Ovary (tissue), 10 donors: ENCODE measurements at places on chromosomes 7 and 10.

DNA sequence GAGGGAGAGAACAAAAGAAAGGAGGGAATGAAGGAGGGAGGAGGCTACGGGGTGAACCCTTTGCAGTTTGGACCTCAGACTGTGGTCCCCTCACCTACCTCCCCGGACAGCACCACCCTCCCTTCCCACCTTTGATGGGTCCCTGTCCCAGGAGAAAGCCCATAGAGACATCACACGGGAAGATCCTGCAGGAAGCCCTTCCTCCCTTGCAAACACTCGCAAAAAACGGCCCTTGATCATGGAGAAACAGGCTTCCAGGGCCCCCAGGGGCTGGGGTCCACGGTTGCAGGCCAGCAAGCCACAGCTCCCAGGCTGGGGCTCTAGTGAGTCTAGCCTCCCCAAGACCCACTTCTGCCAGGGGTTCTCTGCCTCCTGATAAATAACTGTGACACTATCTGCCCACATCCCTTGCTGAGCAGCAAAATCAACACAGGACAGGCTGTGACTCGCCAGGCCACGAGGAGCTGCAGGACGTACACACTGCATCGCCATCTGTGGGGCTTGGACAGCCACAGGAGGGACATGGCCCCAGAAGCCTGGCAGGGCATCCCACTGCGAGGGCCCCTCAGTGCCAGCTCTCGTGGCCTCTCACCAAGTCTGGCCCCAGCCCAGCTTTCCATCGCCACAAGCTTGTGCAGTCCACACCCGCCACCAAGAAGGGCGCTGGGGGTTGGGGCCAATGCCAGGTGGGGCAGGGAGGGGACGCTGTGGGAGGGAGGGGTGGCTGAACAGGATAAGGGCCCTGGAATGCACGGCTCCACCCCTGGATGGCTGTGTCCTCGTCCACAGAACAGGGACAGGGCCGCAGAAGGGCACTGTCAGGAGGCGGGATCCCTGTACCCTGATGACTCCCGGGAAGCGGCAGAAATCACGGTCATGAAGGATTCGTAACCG is 34.2 kb downstream of the PDGFA start:
- no peak for DNase-seq

GRCh38 chr10:44369296-44369695 is 15.6 kb downstream of the CXCL12 start:
- no peak for DNase-seq

- no peak for DNase-seq
Measured at GRCh38 chr7:69020536-69020935, 577.7 kb upstream of the AUTS2 start.

DNA sequence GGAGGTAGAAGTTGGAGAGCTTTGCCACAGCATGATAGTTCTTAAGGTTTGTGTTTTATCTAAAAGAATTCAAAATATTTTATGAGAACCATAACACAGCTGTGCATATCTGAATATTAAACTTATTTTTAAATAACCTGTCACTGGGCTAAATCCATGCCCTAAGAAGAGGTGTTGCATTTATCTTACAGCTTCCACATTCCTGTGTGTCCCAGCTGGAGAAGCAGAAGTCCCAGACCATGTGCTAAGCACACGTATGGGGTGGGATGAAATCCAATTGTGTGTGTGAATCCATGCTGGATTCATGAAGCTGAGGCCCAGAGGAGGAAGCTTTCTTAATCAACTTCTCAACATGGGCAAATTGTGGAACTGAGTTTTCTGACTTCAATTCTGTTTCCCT is 121.5 kb downstream of the PKD1L1 start:
- no peak for DNase-seq

GRCh38 chr7:80241671-80242070 is 107.0 kb downstream of the GNAI1 start:
- DNase-seq: no peak

DNA sequence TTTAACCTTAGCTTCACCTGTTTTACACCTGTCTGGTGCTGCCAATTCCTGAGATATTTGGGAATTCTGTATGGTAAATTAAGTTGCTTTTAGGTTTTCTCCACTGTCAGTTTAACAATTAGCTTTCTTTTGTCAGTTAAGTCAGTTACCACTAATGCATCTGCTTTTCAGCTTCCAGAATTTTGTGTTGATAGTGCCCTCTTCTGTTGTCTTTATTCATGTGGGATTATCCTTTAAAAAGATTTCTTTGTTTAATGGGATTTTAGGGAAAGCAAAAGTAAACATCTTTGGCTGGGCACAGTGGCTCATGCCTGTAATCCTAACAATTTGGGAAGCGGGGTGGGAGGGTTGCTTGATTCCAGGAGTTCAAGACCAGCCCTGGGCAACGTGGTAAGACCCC is 8.1 kb downstream of the TFAM start:
- no peak for DNase-seq

GRCh38 chr10:130638991-130639390 is 502.8 kb downstream of the GLRX3 start:
- no peak for DNase-seq

DNA sequence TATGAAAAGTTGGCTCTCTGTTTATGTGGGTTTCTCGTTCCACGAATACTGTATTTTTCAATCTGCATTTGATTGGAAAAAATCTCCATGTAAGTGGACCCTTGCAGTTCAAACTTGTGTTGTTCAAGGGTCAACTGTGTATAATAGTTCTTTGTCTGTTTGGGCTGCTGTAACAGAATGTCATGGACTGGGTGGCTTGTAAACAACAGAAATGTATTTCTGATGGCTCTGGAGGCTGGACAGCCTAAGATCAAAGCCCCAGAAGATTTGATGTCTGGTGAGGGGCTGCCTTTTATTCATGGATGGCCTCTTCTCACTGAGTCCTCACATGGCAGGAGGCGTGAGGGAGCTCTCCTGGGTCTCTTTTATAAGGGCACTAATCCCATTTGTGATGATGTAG is 36.2 kb downstream of the INPP5F start:
- DNase-seq: no peak

- DNase-seq: no peak
Measured at GRCh38 chr10:96511044-96511945, 2.4 kb downstream of the TLL2 start.

- DNase-seq: no peak
Measured at GRCh38 chr7:87850836-87851593, 25.1 kb downstream of the SLC25A40 start.

DNA sequence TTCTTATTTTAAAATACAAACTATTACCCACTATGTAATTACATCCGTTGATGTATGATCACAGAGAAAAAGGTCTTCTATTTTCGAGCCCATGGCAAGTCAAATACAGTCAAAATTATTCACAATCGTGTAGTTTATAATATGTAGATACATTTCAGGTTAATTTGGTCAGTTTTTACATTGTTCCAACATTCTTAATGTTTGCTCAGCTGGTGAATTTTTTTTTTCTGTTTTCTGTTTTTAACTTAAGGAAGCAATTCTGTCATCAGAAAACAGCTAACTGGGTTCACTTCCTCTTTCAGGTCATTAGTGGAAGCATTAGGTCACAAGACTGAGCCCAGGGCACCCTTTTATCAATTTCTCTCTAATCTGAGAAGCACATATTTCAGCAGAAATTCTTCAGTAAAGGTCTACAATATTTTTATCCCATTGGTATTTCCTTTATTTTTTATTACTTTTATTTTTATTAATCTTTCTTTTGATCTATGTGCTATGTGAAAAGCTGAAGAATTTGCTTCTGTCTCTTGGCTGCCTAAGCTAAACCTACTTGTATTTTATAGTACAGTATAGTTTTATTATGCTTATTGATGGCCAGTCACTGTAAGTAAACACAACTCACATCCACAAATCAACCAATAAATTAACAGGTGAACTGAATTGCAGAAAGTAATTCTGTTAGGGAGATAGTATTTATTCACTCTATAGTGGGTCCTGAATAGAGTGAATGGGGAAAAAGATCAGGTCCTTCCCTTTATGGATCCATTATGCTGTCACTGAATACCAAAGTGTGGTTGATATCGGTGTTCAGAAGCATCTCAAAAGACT is 84.6 kb downstream of the ICA1 start:
- DNase-seq: no peak

DNA sequence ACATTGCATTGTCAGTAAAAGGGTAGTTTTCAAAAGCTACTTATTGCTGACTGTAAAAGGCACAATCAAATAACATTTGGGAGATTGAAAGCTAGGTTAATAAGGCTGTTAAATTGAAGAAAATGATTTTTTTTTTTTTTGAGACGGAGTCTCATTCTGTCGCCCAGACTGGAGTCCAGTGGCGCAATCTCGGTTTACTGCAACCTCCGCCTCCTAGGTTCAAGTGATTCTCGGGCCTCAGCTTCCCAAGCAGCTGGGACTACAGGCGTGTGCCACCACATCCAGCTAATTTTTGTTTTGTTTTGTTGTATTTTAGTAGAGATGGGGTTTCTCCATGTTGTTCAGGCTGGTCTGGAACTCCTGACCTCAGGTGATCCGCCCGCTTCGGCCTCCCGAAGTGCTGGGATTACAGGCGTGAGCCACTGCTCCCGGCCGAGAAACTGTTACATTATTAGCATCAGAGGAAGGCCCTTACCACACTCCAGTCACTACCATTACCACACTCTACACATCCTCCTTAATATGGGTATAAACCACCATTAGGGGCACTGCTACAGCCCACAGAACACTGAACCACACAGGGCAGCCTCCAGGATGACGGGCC is 1.0 kb downstream of the CYP51A1 start:
- no peak for DNase-seq

DNA sequence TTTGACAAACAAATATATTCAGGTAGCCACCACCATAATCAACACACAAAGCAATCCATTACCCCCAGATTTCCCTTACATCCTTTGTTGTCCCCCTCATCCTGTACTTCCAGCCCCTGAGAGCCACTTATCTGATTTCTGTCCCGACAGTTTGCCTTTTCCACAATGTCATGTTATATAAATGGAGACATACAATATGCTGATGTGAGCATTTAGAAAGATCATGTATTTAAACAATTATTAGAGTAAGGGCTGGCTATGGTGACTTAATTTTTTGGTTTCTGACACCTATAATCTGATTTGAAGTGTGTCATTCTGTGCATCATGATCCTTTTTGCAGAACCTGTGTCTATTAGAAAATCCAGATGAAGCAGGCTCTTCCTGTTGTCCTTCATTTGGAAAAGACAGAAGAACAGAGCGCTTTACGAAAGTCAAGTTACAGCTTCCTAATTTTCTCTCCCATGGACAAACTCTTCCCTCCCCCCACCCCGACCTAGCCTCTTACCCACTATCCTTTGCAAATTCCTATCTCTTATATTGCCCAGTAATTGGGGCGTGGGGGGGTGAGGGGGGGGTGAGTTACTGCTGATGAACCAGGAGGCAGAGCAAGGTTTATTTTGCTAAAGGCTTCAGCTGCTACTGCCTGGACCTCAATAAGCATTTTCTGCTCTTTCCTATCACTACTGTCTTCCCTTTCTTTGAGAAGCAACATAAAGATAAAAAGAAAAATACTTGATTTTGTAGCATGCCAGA is 252.4 kb upstream of the C7orf33 start:
- no peak for DNase-seq

- no peak for DNase-seq
Measured at GRCh38 chr10:106078895-106079576, 1085.5 kb downstream of the SORCS1 start.

GRCh38 chr7:101163279-101164070 is 1.9 kb downstream of the VGF start:
- DNase-seq: no peak

GRCh38 chr10:70885931-70886903 is 2.1 kb downstream of the PCBD1 start:
- no peak for DNase-seq

- DNase-seq: no peak
Measured at GRCh38 chr7:134535272-134535918, 8.0 kb downstream of the AKR1B10 start.

- DNase-seq: no peak
Measured at GRCh38 chr10:101493249-101493648, 94.8 kb downstream of the POLL start.

DNA sequence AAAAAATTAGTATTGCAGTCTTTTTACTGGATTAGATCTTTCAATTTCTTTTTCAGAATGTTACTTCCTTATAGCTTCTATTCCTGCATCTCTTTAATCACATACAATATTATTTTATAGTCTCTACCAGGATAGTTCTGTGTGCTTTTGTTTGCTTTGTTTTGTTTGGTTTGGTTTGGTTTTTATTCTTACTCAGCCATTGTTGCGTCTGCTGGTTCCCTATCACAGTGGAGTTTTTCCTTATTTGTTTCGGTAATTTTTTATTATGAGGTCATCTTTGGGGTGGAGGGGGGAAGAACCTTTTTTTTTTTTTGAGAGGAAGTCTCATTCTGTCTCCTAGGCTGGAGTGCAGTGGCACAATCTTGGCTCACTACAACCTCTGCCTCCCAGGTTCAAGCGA is 9.0 kb upstream of the BAIAP2L1 start:
- DNase-seq: no peak

GRCh38 chr10:78510566-78511323 is 477.1 kb downstream of the RPS24 start:
- DNase-seq: no peak

- no peak for DNase-seq
Measured at GRCh38 chr7:7521259-7521658, 14.4 kb downstream of the COL28A1 start.

GRCh38 chr10:77571490-77571889 is 66.1 kb downstream of the KCNMA1 start:
- no peak for DNase-seq

DNA sequence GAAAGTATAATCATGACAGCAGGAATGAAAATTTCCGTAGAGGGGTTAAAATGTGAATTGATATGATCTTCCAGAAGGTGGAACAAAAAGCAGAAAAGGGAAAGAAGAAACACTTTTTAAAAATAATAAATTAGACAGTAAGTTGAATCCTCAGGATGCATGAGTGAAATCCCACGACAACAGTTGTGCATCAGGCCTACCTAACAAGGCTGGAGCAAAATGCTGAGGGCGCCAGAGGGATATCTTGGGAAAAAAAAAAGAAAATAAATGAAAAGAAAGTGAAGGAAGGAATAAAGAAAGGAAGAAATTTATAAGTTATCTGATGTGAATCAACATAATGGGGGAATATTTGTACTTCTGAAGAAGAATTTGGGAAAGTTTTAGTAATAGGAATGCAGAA is 13.0 kb upstream of the HUS1 start:
- DNase-seq: no peak

DNA sequence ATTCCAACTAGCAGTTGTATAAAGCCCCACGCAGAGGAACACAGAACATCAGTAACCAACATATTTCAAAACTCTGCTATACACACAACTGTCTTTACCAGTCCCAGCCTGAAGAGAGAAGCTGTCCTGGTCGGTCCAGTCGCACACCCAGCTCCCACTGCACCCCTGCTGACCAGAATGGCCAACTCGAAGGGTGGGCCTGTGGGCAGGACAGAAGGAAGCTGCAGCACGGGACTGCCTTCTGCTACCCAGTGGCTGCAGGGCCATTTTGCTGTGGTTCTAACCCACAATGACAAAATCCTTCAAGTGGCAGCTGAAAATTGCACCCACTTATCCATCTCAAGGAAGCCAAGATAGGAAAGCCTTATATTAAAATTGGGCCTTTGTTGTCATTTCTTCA is 48.2 kb downstream of the GSDME start:
- no peak for DNase-seq

GRCh38 chr10:113202011-113202410 is 252.0 kb downstream of the TCF7L2 start:
- DNase-seq: no peak

GRCh38 chr10:18860186-18860585 is 188.4 kb upstream of the MALRD1 start:
- no peak for DNase-seq

GRCh38 chr7:13321316-13321715 is 633.9 kb downstream of the ARL4A start:
- no peak for DNase-seq
